ENCODE measurements at places on chromosomes 1 and 21.
A peak's percentile ranks its signal among the peaks of the same experiment; 100 is the strongest.

GRCh38 chr1:218226005-218226404 lies 59.1 kb upstream of the RRP15 start:
- no peak for DNase-seq

GRCh38 chr1:173479649-173480048 lies 2.5 kb downstream of the PRDX6 start:
- no peak for DNase-seq

GRCh38 chr21:45998871-45999580 lies 17.5 kb downstream of the COL6A1 start:
- no peak for DNase-seq

GRCh38 chr1:25873120-25873519 lies 2.4 kb downstream of the PAQR7 start:
- no peak for DNase-seq

DNA sequence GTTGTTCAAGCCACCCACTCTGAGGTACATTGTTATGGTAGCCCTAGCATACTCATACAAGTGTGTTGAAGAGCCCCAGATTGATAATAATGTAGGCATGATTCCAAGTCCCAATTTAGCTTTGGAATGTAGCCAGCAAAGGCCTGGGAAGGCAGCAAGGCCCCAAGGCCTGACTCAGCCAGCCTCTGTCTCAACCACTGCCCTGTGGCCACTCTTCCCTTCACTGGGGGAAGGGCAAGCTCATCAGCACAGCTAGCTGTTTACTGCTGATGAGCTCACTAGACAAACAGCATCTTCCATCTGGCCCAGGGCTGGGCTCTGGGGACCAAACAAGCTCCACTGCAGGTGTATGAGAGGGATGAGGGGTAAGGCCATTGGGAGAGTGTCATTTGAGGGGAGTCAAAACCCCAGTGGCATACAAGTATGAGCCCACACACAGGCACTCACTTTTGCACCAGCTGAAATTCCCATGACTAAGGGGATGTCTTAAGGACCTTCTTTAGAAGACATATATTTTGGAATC lies 2.2 kb upstream of the IRF6 start:
- DNase-seq = no peak

- peak; percentile 25 for DNase-seq
These were observed 219.8 kb upstream of the DUSP10 start for GRCh38 chr1:221961532-221962292.

- no peak for DNase-seq
These were observed 133.8 kb downstream of the HHIPL2 start for GRCh38 chr1:222413991-222414549.

DNA sequence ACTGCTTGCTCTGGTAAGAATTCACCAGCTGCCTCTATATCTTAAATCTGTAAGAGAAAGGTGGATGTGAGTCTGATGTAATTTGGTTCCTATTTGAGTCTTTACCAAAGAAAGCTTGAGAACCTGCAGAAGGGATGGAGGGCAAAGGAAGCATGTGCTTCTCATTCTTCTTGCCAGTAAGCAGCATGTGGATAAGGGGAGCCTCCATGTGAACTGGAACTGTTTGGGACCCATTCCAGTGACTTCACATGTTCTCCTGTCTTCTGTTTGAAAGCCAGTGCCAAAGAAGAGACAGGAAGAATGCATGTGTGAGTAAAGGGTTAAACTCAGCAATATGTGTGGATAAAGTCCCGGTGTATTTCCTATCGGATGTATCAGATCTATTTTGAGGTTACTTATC lies 119.6 kb upstream of the ADGRL2 start:
- no peak for DNase-seq

DNA sequence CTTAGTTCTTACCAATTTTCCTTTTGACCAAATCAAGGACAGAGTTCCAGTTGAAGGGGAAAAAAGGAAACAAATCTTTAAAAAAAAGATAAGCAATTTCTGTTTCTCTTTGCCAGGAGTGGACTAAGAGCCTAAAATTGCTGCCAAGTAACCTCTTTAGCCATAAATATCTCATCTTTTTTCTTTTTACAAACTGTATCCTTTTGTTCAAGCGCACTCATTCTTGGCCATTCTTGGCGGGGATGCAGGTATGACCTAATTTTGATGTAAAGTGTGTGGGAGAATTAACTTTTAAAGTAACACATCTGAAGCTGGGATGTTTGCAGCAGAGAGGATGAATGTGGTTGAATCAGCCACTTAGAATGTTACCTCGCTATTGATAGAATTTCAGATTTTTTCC lies 13.4 kb upstream of the KIF1B start:
- no peak for DNase-seq

- no peak for DNase-seq
These were observed 77.4 kb downstream of the RUNX1 start for GRCh38 chr21:34971656-34972055.

DNA sequence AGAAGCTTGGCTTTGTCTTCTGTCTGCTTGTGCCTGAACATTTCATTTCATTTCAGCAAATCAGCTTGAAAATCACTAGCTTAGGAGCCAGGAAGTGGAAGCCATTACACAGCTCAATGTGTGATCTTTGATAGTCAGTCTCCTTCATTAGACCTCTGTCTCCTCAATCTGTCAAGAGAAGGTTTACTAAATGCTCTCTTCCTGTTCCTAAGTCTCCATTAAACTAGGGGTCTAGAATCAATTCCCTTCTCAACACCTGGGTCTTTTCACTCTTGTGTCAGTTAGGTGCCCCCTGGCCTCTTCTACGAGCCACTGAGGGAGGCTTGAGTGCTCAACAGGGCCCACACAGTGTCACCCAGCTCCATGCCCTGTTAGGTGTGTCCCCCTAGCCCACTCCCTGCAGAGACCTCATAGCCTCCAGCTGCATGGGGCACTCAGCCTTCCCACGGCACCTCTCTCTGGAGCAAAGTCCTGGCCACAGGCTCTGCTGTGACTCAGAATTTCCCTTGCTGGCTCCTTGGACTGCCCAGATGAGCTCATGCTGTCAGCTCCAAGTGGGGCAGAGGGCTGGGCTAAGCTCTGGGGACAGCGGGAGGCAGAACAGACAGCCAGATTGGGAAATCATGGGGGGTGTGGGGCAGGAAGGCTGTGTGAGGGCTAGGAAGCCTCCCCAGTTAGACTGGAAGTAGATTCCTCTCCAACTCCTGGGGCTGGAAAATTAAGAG lies 115.7 kb upstream of the IPO9 start:
- DNase-seq = no peak

DNA sequence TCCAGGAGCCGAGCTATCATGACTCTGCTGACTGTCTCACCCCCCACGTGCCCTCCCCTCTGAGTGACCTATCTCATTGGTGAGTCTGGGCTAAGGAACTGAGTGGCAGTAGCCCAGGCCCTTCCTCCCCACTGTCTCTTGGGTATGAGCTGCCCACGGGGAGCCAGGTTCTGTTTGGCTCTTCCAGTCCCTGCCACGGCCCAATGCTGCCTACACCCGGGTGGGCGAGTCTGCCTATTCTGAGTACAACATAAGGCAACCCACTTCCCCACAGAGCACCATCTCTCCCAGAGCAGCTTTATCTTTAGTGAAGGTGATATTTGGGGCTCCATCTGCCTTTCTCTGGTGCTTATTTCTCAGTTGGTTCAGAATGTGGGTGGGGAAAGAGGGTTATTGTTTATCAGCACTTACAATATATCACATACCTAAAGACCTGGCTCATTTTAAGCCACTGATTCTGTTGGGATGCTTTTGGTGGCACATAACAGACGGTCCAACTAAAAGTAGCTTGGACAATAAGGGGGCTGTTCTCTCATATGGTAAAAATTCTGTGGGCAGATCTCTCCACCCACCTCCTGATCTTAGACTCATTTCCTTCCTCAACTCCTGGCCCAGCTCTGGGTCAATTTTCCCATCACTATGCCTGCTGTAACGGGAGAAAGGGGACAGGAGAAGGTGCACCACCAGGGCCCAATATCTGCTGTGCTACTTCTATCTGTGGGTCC lies 27.7 kb upstream of the VWA5B1 start:
- no peak for DNase-seq

DNA sequence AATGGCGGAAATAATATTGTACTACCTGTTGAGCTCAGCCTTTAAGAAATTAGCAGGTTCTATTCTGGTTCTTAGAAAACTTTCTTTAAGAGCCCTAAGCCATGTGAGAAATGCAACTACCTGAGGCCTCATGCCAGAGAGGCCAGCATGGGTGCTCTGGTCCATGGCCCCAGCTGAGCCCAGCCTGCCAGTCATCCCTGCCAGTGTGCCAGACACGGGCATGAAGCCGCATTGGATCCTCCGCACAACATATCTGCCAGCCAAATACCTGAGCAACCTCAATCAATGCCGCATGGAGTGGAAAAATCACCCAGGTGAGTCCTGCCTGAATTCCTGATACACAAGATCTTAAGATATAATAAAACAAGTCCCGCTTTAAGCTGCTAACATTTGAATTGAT lies 91.8 kb downstream of the C21orf91 start:
- no peak for DNase-seq

DNA sequence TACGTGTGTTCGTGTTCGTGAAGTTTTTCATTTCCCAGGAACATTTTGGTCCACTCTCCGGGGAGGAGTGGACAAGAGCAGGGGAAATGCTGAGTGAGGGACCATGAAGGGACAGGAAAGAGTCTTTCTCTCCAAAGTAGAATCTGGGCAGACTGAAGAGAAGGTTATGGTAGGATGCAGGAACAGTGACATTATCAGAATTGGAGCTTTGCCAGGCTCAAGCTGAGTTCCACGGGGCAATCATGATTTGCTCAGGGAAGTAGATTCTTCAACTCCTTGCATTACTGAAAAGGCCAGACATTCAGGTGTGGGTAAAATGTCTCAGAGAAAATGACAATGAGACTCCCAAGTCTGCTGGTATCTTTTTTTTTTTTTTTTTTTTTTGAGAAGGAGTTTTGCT lies 16.6 kb downstream of the ATP1A4 start:
- no peak for DNase-seq

DNA sequence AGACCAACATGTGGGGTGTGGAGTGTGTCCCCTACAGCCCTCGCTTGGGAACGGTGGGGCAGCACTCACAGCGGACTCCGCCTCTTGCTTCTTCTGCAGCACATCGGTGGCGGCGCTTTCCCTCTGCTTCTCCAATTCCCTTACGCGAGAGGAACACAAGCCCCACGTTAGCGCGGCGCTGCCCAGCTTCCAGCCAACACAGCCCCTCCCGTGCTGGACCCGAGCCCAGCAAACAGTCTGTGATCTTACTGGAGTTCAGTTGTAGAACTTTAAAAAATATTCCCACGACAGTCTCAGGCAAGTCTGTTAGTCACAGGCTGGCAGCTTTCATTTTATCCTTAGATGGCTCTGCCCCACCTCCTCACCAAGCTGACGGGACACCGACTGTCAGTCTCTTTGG lies 13.6 kb downstream of the THAP3 start:
- no peak for DNase-seq

GRCh38 chr1:53410100-53410541 lies 49.1 kb upstream of the DMRTB1 start:
- DNase-seq = no peak

DNA sequence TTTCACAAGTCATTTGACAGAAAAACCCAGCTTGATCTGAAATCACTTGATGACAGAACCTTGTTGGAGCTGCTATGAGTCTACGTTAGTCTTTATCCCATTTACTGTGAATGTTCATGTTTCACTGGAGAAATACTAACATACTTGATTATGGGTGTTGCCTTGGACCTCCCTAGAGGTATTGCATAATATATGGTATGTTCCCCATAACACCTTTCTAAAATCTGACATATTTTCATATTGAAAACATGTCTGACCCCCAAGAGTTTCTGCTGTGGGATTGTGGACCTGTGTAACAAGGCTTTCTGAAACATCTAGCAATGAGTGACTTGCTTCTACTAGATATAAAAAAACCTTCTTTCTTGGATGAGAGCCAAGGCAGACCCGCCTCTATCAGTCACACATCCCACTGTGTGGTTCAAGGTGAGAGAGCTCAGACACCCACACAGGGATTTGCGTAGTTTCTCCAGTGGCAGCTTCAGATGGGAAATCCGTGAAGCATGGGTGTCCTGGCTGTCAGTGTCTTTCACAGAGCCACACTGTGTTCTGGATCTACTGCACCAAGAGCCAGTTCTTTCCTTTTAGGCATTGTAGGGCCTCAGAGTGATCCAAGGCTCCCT lies 4.6 kb downstream of the NENF start:
- no peak for DNase-seq

DNA sequence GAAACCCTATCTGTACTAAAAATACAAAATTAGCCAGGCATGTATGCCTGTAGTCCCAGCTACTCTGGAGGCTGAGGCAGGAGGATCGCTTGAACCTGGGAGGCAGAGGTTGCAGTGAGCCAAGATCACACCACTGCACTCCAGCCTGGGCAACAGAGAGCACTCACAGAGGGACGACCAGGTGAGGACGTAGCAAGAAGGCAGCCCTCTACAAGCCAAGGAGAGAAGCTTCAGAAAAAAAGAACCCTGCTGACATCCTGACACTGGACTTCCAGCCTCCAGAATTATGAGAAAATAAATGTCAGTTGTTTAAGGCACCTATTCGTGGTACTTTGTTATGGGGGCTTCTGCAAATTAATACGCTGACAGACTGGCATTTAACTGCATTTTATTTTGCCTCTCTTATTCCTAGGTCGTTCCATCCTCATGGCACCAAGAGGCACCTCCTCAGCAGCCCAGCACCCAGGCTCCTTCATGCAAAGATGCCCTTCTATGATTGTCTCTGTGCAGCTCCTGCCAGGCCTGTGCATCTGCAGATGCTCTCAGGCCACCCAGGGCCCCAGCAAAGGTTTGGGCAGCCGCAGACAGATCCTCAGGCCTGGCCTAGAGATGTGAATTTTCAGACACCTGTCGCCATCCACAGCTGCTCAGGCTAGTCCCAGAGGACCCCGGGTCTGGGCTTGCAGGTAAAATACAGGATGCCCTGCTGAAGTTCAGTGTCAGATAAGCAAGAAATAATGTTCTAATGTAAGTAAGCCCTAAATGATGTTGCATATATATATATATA lies 86.0 kb upstream of the COX20 start:
- no peak for DNase-seq

DNA sequence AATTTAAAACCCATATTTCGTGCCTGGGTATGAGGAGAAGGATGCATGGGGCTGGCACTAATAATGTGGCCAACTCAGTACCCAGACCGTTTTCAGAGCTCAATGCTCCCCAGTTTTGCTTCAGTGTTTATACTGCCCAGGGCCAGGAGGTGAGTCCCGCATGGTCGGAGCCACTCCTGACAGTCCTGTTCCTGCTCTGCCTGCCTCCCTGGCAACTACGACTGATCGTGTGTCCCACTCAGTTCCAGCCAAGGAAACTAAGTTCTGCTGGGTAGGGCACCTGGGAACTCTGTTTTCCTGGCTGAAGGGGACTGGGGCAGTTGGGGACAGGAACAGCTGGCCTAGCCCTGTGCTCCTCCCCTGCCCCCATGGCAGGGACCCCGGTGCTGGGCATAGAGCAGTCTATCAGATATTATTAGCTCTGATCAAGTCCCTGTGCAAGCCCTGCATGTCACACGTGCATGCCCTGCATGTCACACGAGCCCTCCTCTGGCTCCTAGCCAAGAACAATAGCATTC lies 19.2 kb downstream of the S100A7 start:
- DNase-seq = no peak

DNA sequence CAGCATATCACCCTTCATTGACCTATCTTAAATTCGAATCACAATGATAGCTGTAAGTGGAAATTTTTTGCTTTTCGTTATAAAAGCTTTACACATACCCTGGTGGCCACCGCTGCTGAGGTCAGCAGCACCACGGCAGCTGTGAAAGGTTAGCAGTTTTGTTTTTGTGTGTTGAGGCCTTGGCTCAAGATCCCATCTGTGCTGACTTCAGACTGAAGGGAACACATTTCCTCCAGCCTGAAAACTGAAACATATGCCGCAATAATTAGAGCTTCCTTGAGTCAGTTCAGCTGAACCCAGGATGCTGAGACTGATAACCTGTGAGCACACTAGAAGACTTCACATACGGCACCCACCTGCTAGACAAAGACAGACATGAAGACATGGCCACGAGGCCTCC lies 103.0 kb downstream of the SMYD3 start:
- no peak for DNase-seq
